Endodermal cell (in vitro differentiated cells): ENCODE measurements at places on chromosomes 1 and 21. TPM values are rescaled to one million over a fixed set of nuclear protein-coding genes. Genes with fewer than 3 reads are reported as not detected.
A peak's percentile ranks its signal among the peaks of the same experiment; 100 is the strongest.

DNA sequence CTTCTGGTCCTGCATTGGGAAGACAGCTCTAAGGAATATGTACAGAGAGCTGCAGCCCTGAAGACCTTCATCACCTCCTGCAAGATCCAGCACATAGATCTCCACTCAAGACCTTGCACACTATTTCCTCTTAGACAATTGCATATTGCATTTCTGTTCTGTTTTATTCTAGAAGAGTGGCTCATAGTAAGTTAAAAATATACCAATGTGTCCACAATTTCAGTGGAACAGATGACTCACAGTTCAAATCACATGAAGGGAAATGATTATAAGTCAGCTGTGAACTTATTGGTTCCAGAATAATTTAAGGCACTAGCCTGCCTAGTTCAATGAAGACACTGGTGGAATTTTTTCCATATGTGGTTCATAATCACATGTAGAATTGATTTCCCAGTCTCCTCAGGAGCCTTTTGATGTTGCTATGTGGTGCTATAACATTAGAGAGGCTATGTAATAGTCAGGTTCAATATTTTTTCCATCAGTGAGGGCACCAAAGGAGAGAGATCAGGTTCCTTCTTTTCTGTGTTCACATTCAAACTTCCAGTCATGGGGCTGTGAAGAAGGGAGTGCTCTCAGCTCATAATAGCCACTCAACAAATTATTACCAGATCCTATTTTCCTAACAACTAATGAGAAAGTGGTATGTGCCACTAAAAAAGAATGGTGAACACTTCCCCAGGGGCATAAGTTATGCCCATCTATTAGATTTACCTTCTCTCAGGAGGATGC is 9.8 kb upstream of the AK5 start:
- no peak for DNase-seq

Gene ERRFI1
- 61.4 and 64.3 TPM in 2 replicates for total RNA-seq

DNA sequence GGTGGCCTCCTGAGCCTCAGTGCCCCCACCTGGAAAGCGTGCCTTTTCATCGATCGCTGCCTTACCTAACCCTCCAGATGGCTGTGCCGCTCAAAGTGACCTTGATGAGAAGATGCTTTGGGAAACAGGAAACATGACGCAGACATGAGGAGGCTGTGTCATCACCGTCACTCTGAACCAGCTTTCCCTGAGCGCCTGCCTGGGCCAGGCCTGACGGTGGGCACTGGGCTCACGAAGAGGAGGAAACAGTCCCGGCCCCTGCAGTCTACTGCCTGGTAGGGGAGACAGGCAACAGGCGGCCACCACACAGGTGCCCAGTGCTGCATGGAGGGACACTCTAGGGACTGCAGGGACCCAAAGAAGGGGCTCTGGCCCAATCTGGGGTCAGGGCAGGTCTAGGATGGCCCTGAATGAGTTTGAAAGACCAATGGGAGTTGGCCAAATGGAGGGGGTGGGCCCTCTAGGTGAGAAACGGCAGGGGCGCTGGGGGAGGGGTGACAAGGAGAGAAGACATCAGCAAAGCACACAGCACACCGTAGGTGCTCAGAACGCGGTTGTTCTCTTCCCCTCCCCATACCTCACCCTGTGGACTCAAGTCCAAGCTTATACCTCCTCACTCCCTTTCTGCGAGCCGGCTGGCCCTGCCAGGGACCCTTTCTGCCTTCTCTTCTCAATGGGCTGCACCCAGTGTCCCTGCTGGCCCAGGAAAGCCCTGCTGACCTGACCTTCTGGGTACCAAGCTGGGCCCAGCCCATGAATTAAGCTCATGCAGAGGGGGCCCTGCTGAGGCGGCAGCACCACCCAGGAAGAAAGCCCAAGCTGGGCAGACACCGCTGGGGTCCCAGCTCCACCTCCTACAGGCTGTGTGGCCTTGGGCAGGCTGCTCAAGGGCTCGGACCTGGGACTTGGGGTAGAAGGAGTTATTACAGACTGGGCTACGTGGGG is 44.9 kb downstream of the GLIS1 start:
- peak; percentile 69 for DNase-seq

GRCh38 chr1:211490038-211490678 is 1.8 kb downstream of the RD3 start:
- DNase-seq: peak; percentile 51

DNA sequence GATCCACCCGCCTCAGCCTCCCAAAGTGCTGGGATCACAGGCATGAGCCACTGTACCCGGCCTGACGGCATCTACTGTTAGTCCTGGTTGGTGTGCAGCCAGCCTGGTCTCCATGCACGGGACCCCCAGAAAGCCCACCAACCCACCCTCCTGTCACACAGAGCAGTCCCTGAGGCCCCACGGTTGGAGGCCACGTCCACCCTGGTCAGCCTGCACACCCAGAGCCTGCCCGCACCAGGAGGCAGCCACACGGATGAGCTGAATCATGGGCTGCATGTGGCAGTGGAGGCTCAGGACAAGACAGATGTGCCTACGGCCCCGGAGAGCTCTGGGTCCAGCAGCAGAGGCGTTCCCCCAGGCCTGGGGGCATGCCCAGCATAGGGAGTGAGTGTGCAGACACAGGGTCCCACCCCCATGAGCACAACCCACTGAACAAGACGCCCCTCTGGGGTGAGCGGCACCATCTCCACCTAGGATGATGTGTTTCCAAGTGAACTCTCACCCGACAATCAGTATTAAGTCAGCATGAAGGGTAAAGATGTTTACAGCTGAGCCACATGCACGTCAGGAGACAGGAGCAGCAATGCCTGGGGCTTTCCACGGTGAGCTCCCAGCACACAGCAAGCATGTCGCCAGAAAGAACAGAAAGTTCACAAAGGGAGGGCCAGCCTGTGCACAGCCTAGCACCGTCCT is 102.1 kb downstream of the WDR4 start:
- DNase-seq: no peak

- peak; percentile 52 for DNase-seq
These were observed 1.4 kb downstream of the DUSP10 start for GRCh38 chr1:221740369-221740992.

Gene ZBTB8A
- total RNA-seq: 21.4 and 22.6 TPM in 2 replicates

- DNase-seq: no peak
These were observed 320.9 kb upstream of the C1orf87 start for GRCh38 chr1:60394436-60394835.

DNA sequence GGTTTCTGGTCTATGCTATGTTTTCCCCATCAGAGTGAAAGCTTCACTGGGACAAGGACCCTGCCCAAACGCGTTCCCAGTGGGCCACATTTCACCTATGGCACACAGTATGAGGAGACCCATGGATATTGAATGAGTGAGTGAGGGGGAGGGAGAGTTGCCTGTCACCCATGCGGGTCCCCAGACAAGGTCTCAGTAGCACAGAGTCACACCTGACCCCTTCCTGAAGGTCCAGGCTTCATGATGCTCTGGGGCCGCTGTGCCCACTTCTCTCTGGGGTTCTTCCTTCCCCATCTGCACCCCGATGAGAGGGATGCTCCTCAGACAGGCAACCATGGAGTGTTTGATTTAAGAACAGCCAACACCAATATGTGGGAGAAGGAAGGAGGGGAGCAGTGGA is 72.3 kb upstream of the CSF3R start:
- peak; percentile 24 for DNase-seq

DNA sequence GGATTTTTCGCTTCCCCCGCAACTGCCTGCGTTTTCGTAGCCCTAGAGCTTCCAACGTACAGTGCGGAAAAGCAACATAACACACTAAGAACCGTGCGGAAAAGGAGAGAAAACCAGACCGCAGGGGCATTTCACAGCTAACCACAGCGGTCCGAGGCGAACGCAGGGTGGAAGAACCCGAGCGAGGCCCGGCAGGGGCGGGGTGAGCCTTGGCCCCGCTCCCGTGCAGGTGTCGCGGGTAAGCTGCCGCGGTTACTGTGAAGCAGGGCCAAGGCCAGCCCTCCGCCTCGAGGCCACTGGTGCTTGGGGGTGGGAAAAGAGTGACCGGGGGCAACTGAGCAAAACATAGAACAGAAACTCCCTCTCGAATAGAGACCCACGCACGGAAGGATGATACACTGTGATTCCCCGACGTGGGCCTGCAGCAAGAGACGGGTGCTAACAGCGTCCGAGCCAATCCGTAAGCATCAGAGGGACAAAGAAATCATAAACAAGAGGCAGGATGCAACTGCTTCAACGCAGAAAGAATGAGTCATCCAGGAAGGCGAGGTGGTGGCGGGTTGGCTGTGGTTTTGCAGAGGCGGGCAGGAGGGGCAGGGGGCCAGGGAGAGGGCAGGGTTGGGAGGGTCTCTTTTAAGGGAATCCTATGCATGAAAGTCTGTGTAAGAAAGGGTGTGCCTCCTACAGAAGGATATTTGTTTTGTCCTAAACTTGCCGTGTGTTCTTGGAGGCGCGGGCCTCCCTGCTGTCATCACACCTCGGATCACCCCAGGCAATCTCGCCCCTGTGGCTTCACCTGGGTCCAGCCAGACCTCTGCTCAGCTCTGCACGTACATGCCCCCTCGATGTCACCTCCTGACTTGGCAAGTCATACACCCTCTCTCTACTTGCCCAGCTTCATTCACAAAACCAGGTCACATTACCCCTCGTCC is 7.3 kb downstream of the GNG4 start:
- peak; percentile 84 for DNase-seq

Gene LRRC71
- not detected in 3 replicates for total RNA-seq

Gene CRNN
- not detected in 3 replicates for total RNA-seq

Gene CRYAA
- total RNA-seq: not detected in 3 replicates

Gene HPCAL4
- total RNA-seq: not detected in 2 replicates

Gene CDA
- 1.3 to 5.3 TPM (median 2.5 TPM) in 3 replicates for total RNA-seq

DNA sequence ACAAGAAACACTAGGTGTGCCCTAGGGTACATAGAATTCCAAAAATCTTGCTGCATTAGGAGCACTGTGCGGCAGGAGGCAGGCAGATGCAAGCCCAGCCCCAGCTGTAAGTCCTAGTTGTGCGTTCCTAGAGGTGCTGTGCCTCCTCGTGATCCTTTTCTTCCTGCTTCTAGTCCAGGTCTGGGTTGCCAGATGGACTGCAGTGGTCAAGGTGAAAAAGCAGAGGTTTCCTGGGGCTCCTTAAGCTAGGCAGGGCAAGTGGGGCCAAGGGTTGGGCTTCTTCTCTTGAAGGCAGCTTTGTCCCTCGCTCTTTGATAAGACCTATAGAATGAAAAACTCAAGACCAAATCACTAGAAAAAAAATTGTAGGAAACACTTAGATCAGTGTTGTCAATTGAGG is 21.6 kb upstream of the SLC45A3 start:
- DNase-seq: peak; percentile 34

DNA sequence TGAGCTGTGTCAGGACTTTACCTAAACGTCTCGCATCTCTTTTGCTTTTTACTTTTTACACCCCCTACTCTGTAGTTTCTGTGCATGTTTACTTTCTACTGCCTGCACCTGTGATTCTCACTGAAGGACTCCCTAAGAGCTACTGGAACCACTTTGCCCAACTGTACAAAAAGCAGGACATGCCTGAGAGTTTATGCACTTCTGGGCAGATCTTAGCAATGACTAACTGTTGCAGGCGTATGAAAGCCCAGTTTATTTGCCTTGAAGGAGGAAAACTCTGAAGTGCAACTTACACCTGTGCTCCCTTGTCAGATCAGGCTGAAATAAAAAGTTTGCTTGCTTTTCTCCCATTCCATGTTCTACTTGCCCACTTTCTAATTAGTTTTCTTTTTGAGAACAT is 467.0 kb upstream of the USP24 start:
- DNase-seq: no peak

Gene GNAT2
- not detected in 2 replicates for total RNA-seq

Gene VANGL2
- 67.5 to 74.6 TPM (median 68.7 TPM) in 3 replicates for total RNA-seq

GRCh38 chr1:224300346-224300745 is 29.6 kb downstream of the NVL start:
- DNase-seq: peak; percentile 6

GRCh38 chr1:162407539-162407938 is 4.4 kb downstream of the SH2D1B start:
- no peak for DNase-seq

Gene FOXD2
- total RNA-seq: 0.07 to 0.13 TPM in 2 of 3 replicates, not detected in the other

Gene TMEM269
- 0.11 and 0.20 TPM in 2 replicates for total RNA-seq

- no peak for DNase-seq
These were observed 18.3 kb upstream of the SHISA4 start for GRCh38 chr1:201870397-201870796.
